GDM1 (cell line): ENCODE measurements at places on chromosomes 13 and 19.

GRCh38 chr13:79191501-79191900 is 214.6 kb downstream of the RBM26 start:
- no peak for DNase-seq

- no peak for DNase-seq
Measured at GRCh38 chr19:4977299-4978174, 8.6 kb downstream of the KDM4B start.

DNA sequence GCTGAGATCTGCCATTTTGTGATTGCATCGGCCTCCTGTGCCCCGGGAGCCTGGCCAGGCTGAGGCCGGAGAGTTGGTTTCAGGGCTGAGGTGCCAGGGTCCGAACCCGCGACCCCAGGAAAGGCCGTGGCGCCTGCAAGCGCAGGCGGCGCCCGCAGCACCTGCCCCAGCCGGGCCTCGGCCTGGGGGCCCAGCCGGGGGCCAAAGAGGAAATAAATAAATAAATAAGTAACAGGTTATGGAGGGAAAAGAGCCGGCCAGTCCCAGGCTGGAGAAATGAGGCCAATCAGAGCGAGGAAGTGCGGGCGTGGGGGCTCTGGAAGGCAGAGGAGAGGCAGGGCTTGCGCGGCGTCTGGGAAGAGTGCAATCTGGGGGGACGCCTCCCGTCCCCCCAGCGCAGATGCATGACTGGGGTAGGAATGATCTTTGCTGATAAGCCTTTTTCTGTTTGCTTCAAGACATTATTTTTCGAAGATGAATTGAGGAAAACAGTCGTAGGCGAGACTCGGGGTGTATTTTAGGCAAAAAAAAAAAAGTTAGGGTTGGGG is 145.6 kb upstream of the ZNF536 start:
- DNase-seq = no peak

GRCh38 chr19:5809053-5809452 is 4.2 kb downstream of the NRTN start:
- no peak for DNase-seq

GRCh38 chr13:42065414-42065813 is 17.0 kb downstream of the DGKH start:
- no peak for DNase-seq
